ENCODE measurements at places on chromosomes 4 and X.

DNA sequence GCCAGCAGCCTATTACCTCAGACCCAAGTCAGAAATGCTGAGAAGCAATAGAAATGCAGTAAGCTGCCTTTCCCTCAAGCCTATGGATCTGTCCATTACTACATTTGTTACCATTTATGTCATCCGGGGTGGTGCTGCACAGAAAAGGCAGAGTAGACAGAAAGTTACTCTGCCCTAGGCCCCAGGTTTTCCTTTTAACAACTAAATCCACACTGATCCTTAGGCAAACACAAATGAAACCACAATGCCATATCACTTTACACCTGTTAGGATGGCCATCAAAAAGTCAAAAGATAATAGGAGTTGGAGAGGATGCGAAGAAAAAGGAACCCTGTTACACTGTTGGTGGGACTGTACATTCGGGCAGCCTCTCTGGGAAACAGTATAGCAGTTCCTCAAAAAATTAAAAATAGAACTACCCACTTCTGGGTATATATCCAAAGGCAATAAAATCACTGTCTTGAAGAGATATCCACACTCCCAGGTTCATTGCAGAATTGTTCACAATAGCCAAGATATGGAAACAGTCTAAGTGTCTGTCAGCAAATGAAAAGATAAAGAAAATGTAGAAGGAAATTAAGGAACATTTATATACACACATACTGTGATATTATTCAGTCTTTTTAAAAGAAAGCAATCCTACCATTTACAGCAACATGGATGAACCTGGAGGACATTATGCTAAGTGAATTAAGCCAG lies 186.3 kb downstream of the NWD2 start:
- DNase-seq: no peak

- DNase-seq: no peak
Observed at GRCh38 chr4:186272699-186273391, 6.9 kb downstream of the F11 start.

- DNase-seq: no peak
Observed at GRCh38 chrX:30228526-30228925, 1.9 kb upstream of the MAGEB3 start.

DNA sequence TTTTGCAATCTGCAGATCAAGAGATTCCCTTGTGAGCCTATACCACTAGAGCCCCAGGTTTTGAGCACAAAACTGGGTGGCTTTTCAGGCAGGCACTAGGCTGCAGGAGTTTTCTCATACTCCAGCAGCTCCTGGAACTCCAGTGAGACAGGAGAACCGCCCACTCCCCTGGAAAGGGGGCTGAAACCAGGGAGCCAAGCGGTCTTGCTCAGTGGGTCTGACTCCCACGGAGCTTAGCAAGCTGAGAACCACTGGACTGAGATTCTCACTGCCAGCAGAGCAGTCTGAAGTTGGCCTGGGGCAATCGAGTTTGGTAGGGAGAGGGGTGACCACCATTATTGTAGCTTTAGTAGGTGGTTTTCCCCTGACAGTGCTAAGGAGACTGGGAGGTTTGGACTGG lies 313.8 kb upstream of the TEX13C start:
- DNase-seq: no peak

DNA sequence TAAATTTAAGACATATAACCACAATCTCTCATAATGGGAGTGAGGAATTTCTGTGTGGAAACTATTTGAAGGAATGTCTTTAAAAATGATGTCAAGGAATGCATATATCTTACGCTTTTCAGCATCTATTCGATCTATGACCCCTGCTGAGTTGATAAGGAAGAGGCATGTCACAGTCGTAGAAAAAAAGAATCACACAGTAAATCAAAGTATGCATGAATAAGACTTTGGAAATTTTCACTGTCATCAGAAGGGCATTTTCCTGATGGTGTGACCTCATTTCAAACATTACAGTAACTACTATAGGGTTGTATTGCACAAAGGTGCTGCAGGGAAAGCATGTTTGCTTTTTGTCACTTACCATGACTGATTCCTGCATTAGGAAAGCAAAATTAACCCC lies 41.5 kb downstream of the REELD1 start:
- DNase-seq: no peak

DNA sequence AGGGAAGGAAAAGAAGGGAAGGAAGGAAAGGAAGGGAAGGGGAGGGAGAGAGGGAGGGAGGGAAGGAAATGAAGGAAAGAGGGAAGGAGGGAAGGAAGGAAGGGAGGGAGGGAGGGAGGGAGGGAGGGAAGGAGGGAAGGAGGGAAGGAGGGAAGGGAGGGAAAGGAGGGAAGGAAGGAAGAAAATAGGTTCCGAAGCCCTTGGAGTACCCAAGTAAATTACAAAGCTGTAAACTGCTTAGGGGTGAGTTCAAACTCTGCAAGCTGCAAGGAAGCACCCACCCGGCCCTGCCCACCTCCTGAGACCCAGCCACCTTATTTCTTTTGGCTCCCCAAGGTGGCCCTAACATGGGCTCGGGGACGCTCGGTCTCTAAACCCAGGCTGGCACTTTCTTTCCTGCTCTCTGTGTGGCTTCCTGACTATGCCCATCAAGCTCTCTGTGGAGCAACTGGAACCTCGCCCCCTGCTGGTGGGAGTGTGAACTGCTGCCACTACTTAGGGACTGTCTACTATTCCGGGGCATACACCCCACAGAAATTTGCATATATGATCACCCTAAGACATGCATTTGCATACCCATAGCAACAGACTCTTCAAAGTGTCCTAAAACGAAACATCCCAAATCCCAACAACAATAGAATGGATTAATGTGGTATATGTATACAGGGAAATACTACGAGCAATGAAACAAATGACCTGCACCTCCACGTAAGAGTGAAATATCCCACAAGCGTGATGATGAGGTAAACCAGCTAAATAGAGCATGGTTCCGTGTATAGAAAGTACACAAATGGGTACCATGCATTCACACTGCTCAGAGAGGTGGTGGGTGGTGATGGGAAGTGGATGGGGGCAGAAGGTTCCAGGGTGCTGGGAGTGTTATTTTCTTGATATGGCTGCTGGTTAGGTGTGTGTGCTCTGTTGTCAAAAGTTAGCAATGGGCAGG lies 151.7 kb upstream of the TBL1X start:
- DNase-seq: peak; percentile 58

DNA sequence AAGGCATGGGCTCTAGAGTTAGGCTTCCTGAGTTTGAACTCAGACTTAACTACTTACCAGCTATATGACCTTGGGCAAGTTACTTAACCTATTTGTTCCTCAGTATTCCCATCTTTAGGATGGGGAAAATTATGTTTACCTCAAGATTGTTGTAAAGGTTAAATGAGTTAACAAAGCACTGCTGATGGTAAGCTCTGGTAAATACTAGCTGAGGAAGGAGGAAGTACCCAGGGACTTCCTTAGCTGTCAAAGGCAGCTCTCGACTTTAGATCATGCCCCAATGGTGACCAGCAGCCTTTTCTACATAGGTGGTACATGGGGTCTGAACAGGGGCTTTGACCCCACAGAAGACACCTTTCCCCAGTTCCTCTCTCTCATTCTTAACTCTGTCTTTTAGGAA lies 20.1 kb downstream of the ATP7A start:
- DNase-seq: no peak

DNA sequence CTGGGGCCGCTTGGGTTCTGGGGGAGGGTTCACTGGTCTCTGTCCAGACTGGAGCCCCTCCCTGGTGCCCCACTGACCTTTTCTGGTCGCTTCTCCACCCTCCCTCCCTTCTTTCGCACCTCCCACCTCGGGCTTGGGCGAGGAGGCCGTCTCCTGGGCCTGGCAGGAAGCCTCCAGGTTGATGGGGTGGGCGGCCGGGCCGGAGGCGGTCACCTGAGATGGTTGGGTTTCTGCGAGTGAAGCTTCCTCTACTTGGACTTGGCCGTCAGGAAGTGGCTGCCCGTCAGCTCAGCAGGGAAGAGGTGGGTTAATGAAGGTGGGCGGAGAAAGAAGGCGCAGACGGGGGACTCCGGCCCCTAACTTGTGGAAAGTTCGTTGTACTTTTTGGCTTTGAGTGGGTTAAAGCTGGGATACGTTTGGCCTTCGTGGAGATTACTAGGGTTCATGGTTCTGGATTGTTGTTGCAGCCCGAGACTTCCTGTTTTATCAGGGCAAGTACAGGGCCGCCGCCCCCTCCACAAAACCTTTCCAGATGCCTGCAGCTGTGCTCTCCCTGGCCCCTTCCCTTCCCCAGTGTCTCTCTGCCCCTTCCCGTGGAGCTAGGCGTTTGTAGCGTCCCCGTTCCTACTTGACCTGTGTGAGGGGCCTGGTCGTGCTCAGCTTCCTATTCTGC lies 1.2 kb downstream of the AKAP17A start:
- peak; percentile 55 for DNase-seq

- no peak for DNase-seq
Observed at GRCh38 chrX:40085102-40085551, 12.6 kb downstream of the BCOR start.

DNA sequence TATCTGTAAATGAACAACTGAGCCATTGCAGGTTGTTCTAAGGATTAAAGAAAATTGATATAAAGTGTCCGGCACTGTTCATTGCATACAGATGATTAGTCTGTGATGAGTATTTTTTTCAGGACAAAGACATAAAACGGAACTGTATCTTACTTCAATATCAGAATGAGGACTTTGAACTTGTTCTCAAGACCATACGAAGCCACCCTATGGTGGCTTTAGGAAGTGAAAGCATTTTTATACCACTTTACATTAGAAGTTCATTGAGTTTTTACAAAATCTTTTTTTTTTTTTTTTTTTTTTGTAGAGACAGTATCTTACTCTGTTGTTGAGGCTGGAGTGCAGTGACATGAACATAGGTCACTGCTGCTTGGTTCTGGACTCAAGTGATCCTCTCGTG lies 45.2 kb upstream of the TRIM2 start:
- peak; percentile 25 for DNase-seq

DNA sequence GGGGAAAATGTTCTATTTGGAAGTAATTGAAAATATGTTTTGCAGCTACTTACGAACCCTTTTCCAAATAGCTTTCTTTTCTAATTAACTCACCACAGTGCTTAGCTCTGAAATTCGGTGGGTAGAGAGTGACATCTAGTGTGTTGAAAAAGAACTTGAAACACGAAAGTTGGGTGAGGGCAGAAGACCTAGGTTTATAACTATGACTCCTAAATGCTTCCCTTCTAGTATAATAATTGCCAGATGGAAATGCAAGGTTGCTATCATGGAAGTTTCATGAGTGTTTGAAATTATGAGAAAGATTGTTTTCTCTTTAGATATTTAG lies 77.3 kb upstream of the NOCT start:
- DNase-seq: peak; percentile 29

DNA sequence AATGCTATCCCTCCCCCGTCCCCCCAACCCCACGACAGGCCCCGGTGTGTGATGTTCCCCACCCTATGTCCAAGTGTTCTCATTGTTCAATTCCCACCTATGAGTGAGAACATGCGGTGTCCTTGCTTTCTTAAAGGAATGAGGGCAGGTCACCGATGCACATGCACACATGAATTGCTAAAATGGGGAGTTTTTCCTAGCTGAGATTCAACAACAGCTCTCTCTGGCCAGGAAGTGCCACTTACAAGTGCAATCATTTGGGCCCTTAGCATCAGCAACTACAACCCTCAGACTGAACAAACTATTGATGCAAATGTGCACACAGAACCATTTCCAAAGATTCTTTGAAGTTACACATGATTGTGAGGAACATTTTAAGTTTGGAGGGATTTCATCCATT lies 95.7 kb upstream of the IQCM start:
- no peak for DNase-seq

GRCh38 chrX:50871922-50872453 lies 38.5 kb upstream of the BMP15 start:
- DNase-seq: no peak

DNA sequence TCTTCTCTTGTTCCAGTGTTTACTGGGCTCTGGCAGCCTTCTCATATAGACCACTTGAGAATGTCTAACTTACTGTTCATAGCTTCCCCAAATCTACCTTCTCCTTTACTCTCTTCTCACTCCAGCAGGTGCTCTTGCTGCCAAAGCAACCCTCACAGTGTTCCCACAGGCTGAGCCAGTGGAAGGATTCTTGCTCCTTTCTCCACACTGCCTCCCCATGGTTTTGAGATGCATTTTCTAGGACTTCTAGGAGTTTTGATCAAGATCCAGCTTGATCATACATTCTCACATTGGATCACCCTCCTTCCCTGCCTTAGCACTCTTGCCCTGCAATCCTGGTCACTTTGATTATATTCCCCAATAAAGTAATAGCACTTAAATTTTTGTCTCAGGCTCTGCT lies 230.8 kb downstream of the TMEM47 start:
- no peak for DNase-seq

- DNase-seq: no peak
Observed at GRCh38 chr4:82957045-82957444, 53.6 kb downstream of the LIN54 start.

GRCh38 chr4:187183826-187184225 lies 460.2 kb upstream of the FAT1 start:
- DNase-seq: no peak

- no peak for DNase-seq
Observed at GRCh38 chr4:31328932-31329331, 608.8 kb downstream of the PCDH7 start.

GRCh38 chrX:135536877-135537276 lies 16.4 kb downstream of the INTS6L start:
- no peak for DNase-seq

DNA sequence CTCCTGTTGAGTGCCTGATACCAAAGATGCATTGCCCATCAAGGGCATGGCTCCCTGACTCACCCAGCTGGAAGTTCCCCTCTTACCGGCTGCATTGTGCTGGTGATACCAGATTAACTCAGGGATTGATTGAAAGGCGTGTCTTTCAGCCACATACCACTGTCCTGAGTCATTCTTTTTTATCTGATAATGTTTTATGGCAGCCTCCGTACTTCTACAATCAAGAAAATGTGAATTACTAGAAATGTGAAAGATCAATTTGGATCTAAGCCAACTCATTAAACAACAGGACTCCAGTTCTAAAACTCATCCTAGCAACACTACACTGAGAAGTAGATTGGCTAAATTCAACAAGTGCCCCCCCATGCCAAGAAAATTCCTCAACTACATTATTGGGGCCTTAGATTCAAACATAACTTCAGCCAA lies 40.0 kb downstream of the TXK start:
- no peak for DNase-seq

GRCh38 chr4:85741921-85742591 lies 267.1 kb downstream of the ARHGAP24 start:
- DNase-seq: no peak

DNA sequence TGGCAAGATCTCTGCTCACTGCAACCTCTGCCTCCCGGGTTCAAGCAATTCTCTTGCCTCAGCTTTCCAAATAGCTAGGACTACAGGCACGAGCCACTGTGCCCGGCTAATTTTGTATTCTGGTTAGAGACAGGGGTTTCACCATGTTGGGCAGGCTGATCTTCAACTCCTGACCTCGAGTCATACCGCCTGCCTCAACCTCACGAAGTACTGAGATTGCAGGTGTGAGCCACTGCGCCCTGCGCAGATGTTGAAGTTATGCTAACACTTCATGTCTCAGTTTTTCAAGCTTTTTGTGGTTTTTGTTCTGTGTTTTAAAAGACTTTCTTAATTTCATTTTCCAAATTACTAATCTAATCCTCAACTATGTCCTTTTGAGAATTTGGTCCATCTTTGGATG lies 154.4 kb upstream of the TLL1 start:
- DNase-seq: no peak

Data from B cell (primary cell).